Adrenal gland (tissue), 19 donors: ENCODE measurements at places on chromosomes 4 and X.
A peak's percentile ranks its signal among the peaks of the same experiment; 100 is the strongest.

- DNase-seq = no peak
Measured at GRCh38 chrX:100830143-100830542, 10.0 kb downstream of the CSTF2 start.

GRCh38 chr4:55500072-55500471, 46.6 kb downstream of the CLOCK start:
- no peak for DNase-seq

DNA sequence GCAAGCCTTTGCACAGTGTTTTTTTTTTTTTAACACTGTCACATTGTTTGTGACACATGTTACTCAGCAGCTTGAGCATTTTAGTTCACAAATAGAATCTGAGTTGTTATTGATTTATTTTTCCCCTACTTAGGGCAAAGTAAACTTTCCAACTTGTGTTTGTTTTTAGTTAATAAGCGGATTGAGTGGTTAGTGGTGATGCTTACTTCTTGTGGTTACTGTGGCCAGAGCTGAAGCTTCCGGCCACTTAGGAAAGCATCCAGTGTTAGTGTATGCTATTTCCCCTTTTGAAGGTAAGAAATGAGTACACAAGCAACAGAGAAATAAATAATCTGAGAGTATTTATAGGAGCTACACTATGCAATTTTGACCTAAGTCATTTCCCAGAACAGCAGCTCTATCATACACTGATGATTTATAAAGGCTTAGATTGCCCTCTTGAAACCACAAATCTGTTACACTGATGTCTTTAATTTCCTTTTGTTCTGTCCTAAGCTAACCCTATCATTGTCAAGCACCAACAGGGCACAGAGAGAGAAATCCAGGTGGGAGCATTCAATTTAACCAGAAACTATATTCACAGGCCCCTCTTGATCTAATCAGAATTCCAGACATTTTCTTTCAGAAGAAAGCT, 2464.6 kb downstream of the PCDH7 start:
- DNase-seq = no peak

- no peak for DNase-seq
Measured at GRCh38 chr4:141348573-141348972, 127.9 kb downstream of the ZNF330 start.

GRCh38 chr4:26670903-26671537, 87.1 kb downstream of the TBC1D19 start:
- DNase-seq = no peak

DNA sequence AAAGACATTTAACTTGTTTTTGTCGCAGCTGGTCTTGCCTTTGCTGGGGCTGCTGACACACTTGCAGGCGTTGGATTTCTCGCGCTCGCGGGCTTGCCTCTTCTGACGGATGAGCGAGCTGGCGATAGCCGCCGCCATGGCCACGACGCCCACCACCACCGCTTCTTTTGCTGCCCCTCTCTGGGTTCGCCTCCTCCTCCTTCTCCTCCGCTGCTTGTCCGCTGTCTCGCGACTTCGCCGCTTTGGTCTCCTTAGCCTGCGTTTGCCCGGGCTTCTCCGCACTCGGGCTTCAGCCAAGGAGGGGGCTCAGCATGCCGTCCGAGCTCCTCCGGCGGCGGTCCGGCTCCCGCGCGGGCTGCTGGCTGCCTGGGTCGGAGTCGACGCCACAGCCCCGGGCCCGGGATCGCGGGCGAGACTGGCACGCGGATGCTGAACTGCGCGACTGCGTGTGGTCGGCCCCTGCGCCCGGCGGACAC, 613 bp downstream of the FGF13 start:
- DNase-seq = no peak

DNA sequence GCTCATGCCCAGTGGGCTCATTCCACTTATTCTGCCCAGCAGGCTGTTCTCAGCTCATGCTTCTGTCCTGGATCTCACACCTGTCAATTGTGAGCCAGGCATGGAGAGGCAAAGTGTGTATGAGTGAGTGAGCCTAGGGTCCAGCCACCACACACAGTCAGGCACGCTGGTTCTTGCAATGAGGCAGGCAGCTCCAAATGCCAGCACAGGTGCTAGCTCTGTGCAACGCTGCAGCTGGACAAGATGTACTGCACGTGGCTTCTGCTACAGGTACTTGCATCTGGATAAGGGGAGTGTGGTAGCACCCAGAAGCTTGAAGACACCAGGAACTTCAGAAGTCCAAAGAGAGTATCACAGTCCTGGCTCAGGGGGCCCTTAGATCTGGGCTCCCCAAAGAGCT, 1249.4 kb upstream of the IGFBP7 start:
- DNase-seq = no peak

DNA sequence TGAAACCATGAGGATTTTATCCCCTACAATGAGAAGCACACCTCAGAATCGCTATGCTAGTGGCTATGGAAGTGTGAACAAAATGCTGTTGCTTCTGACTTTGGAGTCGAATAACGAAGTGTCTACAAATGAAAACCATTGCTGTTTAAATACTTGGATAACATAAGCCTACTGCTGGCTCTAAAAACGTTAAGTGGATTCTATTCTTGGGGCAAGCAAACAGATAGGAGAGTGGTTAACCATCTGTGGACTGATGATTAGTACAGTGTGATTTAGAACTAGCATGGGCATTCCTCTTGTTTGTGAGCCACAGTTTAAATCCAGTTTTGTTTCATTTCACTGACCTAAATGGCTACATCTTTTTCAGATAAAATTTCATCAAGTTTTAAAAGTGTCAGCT, 109.7 kb upstream of the PNPLA4 start:
- DNase-seq = no peak

DNA sequence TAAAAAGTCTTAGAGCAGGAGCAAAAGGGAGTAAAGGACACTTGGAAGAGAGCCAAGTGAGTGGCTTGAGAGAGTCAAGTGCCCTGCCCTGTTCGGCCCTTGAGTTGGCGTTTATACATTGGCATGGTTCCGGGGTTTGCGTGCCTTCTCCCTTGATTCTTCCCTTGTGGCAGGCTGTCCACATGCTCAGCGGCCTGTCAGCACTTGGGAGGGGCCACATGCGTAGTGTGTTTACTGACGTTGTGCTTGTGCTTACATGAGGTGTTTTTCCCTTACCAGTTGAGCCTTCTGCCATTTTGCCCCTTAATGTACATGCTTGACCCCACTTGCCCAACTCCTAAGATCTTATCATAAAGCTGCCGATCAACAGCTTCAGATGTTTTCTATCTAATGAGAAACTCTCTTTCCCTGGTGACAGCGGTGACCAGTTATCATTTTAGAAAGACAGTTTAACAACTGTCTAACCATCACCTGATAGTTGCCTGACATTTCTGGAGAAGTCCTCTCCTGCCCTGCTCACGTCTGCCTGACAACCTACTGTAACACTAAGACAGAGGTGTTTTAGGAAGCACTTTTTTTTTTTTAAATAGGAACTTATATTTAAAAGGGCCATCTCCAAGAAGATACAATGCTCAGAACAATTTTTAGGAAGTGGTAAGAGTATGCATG, 49.5 kb upstream of the GC start:
- DNase-seq = no peak

DNA sequence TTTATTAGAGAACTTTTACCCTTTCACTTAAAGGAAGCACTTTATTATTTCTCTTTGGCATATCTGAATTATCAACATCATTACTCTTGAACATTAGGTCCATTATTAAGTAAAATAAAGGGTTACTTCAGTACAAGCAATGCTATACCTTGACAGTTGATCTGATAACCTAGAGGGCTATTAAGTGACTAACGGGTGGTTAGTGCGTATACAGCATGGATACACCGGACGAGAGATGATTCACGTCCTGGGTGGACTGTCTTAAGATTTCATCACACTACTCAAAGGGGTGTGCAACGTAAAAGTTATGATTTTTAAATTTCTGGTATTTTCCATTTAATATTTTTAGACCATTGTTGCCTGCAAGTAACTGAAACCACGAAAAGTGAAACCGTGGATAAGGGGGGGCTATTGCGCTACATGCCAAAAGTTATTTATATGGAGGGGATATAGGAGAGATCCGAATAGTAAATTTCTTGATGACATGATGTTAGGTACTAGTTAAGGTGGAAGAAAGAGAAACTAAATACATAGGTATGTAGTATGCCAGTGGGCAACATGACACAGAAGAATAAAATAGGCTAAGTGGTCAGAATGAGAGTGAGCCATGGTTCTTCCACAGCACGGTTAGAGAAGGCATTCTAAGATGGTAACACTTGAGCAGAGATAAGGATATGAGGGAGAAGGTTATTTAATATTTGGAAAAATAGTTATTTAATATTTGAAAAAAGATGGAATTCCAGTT, 230.8 kb upstream of the ANKRD50 start:
- DNase-seq = no peak

DNA sequence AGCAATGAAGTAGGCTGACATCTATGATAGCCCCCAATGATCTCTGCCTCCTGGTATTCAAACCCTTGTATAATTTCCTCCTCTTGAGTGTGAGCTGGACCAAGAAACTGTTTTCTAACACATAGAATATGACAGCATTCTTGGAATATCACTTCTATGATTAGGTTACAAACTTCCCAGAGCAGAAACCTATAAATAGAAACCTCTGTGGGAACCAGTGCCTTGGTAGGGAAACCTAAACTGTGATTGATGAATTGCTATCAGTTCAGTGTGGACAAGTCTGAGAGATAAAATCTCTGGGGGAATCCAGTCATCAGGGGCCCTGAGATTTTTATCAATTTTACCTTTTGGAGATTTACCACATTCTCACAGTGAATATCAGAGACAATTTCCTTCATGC, 756.5 kb upstream of the AGA start:
- no peak for DNase-seq

- no peak for DNase-seq
Measured at GRCh38 chr4:3745886-3746656, 20.1 kb upstream of the ADRA2C start.

GRCh38 chr4:25161593-25161950, 1.3 kb upstream of the SEPSECS start:
- no peak for DNase-seq

GRCh38 chr4:73701116-73701515, 39.3 kb upstream of the CXCL8 start:
- DNase-seq = no peak

DNA sequence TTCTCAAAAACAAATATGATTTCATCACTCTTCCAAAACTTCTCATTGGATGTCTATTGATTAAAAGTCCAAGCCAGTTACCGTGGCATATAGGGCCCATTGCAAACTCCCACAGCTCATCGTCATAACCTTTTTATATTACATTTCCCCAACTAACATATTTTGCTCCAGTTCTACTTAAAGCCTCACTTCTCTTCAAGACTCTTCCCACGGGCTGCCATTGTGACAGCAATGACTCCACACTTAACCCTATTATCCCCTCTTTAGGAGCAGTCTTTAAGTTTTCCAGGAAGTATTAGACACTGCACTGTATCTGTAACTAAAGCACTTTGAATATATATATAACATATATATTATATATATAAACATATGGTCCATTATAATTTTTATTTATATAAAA, 44.5 kb downstream of the DTHD1 start:
- no peak for DNase-seq

GRCh38 chrX:48958635-48959094, 1.3 kb upstream of the OTUD5 start:
- peak; percentile 70 for DNase-seq

GRCh38 chrX:39063037-39063436, 261.8 kb downstream of the MID1IP1 start:
- DNase-seq = peak; percentile 34

DNA sequence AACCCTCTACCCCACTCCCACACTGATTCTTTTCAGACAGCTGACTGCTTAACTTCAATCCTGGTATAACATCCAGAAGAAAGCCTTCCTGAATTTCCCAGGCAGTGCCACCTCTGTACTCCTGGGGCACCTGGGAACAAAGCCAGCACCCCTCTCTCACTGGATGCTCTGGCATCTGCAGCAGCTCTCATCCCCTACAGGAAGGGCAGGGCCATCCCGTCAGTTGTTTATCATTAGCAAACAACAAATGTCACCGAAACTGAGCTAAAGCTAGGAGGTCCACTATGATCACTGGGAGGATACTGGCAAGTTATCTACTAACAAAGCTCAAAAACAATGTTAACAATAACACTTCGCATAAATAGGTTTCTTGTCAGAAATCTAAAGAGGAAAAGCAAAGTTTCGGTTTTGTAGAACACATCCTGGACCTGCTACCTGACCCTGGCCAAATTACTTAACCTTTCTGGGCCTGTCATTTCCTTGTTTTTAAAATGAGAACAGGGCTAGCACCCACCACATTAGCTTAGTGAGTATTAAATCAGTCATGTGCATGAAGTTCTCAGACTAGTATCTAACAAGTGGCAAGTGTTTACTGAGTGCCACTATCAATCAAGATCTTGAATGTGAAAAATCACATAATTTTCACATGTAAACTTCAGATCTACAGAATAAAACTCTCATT, 86.6 kb downstream of the NR3C2 start:
- DNase-seq = peak; percentile 22

- no peak for DNase-seq
Measured at GRCh38 chrX:100635040-100635439, 1.6 kb downstream of the TSPAN6 start.

- no peak for DNase-seq
Measured at GRCh38 chr4:186790630-186791029, 67.0 kb upstream of the FAT1 start.

GRCh38 chr4:159221280-159221679, 118.4 kb downstream of the RAPGEF2 start:
- no peak for DNase-seq

- DNase-seq = no peak
Measured at GRCh38 chr4:98518559-98519267, 139.7 kb downstream of the TSPAN5 start.

DNA sequence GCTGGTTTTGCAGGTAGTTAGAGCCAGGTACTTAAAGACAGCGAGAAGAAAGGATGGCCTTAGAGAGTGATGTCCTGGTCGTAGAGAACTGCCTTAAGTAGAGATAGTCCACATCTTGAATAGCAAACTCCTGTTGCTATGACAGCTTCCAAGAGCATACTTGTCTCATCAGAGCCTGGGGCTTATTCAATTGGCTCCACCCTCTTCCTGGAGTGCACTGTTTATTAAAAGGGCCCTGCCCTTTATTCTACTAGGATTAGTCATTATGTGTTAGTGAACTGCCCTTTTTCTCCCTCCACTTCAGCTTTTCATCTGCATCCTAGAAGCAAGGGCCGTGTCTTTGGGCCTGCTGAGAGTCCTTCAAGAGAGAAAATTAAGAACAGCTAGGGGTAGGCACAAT, 94.5 kb upstream of the EOLA2 start:
- no peak for DNase-seq

GRCh38 chr4:52019936-52020657, at the start of gene LRRC66:
Gene LRRC66, minus strand, starts transcription at chr4:52020363. Its CDS starts 2,750 bp downstream, at chr4:52017613.
- no peak for DNase-seq

DNA sequence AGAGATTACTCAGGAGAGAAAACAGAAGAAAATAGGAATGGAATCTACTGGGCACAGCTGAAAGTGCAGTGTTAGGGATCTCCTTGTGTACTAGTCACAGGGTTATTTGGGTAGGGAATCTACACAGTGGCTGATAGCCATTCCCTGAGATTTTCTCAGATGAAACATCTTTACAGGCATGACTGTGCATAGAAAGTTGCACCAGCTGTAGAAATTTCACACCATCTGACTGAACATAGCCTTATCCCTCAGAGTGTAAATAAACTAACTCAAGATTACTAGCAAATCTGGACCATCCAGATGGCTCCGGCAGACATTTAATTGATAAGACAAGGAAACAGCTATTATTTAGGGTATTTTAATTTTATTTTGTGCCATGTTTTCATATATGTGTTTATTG, 2053.5 kb upstream of the TENM3 start:
- DNase-seq = no peak

GRCh38 chr4:2862528-2862927, 18.9 kb downstream of the ADD1 start:
- DNase-seq = peak; percentile 50

- no peak for DNase-seq
Measured at GRCh38 chrX:135973025-135973547, 702 bp downstream of the MMGT1 start.
